ENCODE measurements at places on chromosomes 4 and X.

GRCh38 chr4:17605236-17605635, 9.2 kb upstream of the MED28 start:
- no peak for DNase-seq

DNA sequence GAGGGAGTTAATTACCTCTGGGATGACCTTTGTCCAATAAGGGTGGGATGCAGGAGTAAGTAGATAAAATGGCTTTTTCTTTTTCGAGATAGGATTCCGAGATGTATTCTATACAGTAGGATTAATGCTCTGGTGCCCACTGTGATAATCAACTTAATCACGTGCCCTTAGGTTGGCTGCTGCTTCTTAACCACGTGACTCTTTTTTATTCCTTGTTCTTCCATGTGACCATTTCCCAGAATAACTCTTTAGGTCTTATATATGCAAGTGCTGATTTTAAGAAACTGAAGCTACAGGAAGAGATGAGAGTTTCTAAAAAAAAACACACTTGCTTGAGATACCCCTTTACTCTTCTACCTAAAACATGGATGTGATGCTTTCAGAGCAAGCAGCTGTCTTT, 1628.9 kb downstream of the PCDH7 start:
- no peak for DNase-seq

GRCh38 chr4:113476800-113477199, 284.7 kb downstream of the CAMK2D start:
- no peak for DNase-seq

DNA sequence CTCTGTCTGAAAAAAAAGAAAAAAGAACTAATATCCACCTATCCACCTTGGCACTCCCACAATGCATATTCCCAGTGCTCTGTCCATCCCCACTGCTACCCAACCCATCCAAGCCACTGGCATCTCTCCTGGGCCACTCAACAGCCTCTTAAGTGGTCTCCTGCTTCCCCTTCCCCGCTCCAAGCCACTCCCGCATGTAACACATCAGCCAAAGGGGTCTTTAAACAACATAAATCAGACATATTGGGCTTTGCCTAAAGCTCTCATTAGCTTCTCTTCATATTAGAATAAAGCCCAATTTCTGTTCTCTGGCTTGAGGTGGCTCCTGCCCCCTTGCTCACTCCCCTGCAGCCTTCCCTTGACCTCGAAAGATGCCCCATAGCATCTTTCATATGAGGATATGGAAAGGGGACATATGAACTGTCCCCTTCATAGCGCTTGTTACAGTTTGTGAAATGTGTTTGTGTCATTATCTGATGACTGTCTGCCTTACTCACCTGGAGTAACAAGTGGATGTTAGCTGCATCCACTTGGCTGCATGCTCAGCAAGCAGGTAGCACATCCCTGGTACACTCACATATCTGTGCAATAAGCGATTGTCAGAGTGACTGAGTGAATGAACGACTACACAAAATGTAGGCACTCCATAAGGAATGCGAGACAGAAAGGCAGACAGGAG, 3.1 kb downstream of the BLOC1S4 start:
- DNase-seq = no peak

GRCh38 chr4:158856852-158857251, 88.0 kb downstream of the FNIP2 start:
- no peak for DNase-seq

- DNase-seq = no peak
Observed at GRCh38 chrX:17086317-17086716, 139.9 kb downstream of the REPS2 start.

DNA sequence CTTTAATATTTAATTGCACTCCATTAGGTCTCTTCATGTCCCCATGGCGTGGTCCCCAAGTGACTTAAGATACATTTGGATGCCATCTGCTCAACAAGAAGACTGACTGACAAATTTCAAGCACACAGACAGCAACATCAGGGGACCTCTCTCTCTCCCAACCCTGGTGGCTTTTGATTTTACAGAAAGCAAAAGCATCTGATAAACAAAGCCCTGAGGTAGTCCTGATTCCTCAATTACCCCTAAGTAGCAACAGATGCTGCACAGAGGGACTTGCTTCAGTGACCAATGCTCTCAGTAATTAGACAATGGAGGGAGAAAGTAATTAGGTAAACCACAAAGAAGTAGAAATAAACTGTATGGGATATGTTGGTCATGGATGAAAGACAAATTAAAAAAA, 426.4 kb downstream of the INPP4B start:
- DNase-seq = no peak

DNA sequence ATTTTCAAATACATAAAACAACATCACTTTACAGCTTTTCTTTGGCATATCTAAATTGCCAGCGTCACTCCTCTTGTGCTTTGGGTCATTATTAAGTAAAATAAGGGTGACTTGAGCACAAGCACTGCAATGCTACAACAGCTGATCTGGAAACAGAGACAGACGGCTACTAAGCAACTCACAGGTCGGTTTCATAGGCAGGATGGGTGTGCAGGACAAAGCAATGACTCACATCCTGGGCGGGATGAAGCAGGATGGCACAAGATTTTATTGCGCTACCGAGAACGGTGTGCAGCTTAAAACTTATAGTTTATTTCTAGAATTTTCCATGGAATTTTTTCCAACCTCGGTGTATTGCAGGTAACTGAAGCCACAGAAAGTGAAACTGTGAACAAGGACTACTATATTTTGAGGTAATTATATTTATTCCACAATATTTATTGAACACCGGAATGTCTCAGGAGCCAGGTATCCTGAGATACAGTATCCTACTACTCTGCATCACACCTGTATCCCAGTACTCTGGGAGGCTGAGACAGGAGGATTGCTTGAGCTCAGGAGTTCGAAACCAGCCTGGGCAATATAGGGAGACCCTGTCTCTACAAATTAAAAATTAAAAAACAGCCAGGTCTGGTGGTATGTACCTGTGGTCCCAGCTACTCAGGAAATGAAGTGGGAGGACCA, 215.5 kb downstream of the APBB2 start:
- no peak for DNase-seq

DNA sequence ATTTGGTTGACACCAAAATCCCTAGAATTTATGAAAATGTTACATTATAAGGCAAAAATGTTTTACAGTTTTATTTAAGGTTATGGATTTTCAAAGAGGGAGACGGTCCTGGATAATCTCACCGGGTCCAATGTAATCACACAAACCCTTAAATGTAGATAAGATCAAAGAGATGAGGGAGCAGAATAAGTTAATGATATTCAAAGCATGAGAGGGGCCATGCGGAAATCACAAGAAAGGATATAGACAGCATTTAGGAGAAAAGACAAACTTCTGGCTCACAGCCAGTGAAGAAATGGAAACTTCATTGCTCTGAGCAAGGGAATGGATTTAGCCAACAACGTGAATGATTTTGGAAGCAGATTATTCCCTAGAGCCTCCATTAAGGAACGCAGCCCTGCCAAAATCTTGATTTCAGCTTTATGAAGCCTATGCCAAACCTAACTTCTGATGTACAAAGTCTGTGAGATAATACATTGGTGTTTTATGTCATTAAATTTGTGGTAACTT, 684.4 kb upstream of the GNPDA2 start:
- no peak for DNase-seq

- no peak for DNase-seq
Observed at GRCh38 chrX:153944140-153944799, at the start of gene RENBP. Gene RENBP (minus strand): TSS chrX:153944643. CDS start chrX:153944610, 33 bp downstream.

DNA sequence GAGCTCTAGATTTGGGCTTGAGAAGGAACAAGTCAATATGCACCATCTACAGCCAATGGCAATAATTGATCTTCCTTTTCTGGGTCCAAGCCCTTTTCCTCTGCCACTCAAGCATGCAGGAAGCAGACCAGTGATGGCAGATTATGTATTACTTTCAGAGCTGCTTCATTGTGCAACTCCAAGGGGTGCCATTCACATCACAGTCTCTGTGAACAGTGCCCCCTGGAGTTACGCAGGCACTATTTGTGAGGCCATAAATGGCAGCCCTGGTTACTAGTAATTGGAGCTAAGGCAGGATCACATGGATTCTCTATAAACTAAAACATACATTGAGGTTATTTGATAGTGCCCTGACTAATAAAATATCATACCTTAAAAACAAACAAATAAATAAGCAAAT, 313.4 kb upstream of the SLC7A11 start:
- DNase-seq = no peak

DNA sequence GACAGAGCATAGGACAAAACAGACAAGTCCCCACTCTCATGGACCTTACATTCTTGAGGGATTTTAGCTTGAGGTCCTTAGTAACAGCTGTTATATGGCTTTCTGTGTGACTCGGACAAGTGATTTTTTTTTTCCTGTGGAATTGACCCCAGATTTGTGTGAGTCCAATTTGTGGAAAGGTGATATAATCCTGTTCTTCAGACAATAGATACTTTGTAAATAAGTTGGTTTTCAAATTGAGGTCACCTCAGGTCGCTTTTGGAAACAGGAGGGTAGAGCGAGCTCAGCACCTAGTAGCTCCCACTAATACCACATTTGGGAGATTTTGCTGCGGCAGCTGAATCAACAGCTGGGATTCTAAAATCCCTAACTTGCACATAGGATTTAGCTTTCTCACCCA, 1008.8 kb downstream of the ADGRL3 start:
- no peak for DNase-seq

DNA sequence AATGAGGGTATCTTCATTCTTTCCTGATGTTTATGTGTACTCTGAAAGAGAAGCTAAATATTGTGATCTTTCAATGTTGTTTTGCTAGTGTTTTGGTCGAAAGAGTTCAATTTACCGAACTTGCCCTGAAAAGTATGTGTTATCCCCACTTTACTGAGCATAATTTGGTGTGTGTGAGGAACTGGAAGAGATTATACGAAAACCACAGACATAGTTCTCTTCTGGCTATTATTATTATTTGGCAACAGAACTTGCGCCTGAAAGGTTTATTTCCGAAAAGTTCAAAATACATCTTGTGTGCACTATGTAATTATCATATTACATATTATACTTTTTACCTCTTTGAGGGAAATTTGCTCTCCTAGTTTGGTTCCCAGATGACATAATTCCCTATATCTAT, 232.5 kb upstream of the INTU start:
- no peak for DNase-seq

GRCh38 chr4:56990109-56990905, 11.6 kb downstream of the POLR2B start:
- DNase-seq = no peak

GRCh38 chrX:123331349-123331748, 147.3 kb downstream of the GRIA3 start:
- no peak for DNase-seq

- DNase-seq = no peak
Observed at GRCh38 chr4:44056721-44057151, 391.9 kb downstream of the KCTD8 start.

- no peak for DNase-seq
Observed at GRCh38 chr4:19375931-19376330, 875.8 kb upstream of the SLIT2 start.
